ENCODE measurements at places on chromosomes 2 and 18.

GRCh38 chr2:109666466-109666865, 52.3 kb downstream of the SOWAHC start:
- no peak for DNase-seq

DNA sequence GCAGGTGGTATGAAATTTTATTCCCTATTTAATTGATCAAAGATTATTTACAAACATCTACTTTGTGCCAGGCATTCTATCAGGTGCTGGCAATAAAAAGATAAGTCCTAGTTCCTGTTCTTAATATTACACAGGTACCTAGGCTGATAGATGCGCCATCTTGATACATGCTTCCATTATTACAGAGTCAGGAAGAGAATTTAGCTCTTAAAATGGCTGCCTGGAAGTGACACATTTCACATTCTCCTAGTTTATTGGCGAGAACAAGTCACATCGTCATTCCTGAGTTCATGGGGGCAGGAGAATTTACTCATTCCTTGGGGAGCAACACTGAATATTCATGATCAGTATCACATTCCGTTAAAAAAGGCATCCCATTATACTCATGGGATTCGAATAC, 1.1 kb upstream of the DARS1 start:
- DNase-seq, result no peak

GRCh38 chr2:189442468-189442867, 1.2 kb downstream of the WDR75 start:
- no peak for DNase-seq

DNA sequence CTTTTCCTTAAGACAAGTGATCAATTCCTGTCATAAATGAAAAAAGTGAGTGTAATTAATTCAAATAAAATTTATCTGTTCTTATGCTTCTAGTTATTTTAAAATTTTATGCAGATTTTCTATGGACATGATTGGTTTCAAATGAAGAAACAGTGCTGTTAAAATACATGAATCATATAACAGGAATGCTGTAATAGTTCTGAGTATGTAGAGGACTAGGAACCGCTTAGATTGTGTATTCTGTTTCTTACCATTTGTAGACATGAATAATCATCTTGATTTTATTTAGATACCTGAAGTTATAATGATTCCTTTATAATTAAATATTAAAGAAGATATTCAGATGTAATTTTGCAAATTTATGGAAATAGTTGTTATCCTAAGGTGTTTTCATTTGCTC, 3.5 kb downstream of the ACTR2 start:
- no peak for DNase-seq
